ENCODE measurements at places on chromosomes 11 and 22. TPM values are rescaled to one million over a fixed set of nuclear protein-coding genes. Genes with fewer than 3 reads are reported as not detected.

Gene PRR33
- total RNA-seq: not detected

Gene LYVE1
- 0.84 TPM for total RNA-seq

Gene GSTT4
- total RNA-seq: not detected

Gene MUC6
- total RNA-seq: not detected

Gene EHF
- total RNA-seq: 0.48 TPM

Gene MRGPRX4
- not detected for total RNA-seq

Gene DEPDC7
- total RNA-seq: 7.7 TPM

Gene RFPL2
- total RNA-seq: 0.13 TPM

Gene OR5P2
- not detected for total RNA-seq

Gene ADM
- total RNA-seq: 104 TPM

Gene P2RX6
- 1.2 TPM for total RNA-seq

Gene C11orf97
- not detected for total RNA-seq

Gene NOX4
- total RNA-seq: not detected

Gene MYO7A
- 1.2 TPM for total RNA-seq

Gene TRIM49
- not detected for total RNA-seq

Gene FXYD2
- total RNA-seq: 21.9 TPM

Gene MYBPC3
- total RNA-seq: 0.05 TPM

Gene PRODH
- total RNA-seq: 0.89 TPM

Gene OR51E2
- total RNA-seq: not detected

Gene SCGB2A2
- not detected for total RNA-seq

Gene SYT7
- 1.8 TPM for total RNA-seq

Gene KLHL35
- 1.5 TPM for total RNA-seq

Gene HIC2
- 2.4 TPM for total RNA-seq

Gene SDHAF2
- 44.8 TPM for total RNA-seq

Gene UBXN1
- 129 TPM for total RNA-seq
